Stimulated activated CD8-positive, alpha-beta memory T cell treated with anti-CD3 and anti-CD28 coated beads, Interleukin-4, amount 100 ng/mL, for 4 hours (primary cell): ENCODE measurements at places on chromosomes 11 and 22.

DNA sequence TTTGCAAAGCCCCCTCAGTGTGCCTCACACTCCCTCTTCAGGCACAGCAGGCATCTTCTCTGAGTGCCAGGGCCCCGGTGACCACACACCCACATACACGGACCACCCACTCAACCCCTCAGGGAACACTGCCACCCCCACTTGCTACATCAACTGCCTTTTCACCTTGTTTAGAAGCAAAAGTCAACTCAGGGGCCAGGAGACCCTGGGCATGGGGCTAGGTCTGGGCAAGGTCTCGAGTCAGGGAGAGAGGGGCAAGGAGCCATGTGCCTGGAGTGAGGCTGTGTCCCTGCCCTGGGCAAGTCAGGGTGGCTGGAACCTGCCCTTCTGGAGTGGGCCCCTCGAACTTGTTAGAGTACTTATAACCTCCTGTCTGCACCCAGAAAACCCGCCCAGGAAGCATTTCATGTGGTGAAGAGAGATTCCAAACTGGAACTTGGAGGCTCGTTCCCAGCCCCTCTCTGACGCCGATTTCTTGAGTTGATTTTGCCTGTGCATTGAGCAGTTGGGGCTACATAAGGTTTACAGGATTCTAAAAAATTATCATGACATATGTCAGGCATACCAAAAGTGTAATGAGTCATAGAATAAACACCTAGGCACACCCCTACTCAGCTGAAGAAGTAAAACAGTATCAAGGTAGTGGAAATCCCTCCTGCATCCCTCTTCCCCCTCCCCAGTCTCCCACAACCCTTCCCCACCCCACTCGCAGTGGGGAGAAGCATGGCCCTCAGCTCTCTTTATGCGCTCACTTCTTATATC lies 74.3 kb downstream of the MYEOV start:
- no peak for DNase-seq

DNA sequence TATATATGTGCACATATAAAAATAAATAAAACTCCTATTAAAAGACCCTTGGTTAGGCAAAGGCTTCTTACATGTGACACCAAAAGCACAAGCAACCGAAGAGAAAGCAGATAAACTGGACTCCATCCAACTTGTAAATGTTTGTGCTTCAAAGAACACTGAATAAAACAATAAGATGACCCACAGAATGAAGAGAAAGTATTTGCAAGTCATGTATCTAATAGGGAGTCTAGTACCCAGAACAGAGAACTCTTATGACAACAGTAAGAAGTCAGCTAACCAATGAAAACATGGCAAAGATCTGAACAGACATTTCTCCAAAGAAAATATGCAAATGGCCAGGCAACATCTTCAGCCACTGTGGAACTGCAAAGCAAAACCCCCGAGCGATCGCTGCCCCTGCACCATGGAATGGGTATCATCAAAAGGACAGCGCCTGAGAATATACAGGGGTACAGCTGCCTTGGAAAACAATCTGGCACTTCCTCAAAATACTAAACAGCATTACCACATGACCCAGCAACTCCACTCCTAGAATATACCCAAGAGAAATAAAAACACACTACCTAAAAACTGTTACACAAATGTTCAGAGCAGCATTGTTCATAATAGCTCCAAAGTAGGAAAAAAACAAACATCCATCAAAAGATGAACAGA lies 17.2 kb downstream of the BRD1 start:
- DNase-seq: no peak

- DNase-seq: no peak
Observed at GRCh38 chr22:28927630-28928029, 44.3 kb downstream of the ZNRF3 start.

DNA sequence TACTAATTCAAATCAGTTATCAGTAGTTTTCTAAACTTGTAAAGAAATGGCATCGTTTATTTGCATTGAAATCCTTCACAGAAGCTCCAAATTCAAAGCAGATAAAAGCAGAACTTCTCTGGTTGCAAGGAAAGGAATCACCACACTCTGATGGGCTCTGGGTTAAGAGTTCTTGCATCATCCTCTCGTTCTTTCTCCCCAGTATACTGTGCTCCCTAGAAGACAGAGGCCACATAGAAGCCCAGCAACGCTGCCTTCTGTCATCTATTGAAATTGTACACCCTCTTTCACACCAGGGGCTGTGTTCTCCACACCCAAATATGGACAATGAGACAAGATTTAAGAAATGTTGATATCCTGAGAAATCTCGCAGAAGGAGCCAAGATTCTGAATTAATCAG lies 29.3 kb downstream of the FAT3 start:
- no peak for DNase-seq

- DNase-seq: no peak
Observed at GRCh38 chr11:7020183-7020917, at the start of the genes NLRP14 and ZNF214. Gene NLRP14 (plus strand): TSS chr11:7020479. CDS start chr11:7038587, 18,108 bp downstream. Gene ZNF214 (minus strand): TSS chr11:7020346. CDS start chr11:7002835, 17,511 bp downstream.

DNA sequence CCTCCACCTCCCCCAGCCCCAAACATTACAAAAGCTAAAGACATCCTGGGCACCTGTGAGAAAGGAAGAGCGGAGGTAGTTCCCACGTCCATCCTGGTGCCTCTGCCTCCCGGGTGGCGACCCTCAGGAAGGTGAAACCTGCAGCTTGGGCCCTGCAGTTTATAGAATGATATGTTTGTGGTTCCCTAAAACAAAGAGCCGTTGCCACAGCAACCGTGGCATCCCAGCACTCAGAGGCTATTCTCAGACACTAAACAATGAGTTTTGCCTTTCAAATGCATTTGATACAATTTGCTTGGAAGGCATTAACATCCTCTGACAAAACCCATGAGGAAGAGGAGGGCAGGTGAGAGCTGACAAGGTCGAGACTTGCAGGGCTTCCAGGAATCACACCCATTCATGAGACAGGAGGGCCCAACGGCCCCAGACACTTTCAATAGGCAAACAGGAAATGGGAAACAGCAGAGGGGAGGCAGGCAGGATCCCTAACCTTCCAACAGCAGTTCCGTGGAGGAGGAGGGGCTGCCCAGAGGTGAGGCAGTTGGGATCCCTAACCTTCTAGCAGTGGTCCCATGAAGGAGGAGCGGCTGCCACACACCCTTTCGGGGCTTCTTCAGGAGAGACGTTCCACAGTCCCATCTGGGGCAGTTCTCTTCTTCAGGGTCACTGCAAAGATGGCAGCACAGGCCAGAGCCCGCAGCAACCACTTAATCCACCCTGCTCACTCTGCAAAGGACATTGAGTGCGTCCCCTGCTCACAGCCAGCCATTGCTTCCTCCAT lies 379.2 kb downstream of the SHANK2 start:
- no peak for DNase-seq

DNA sequence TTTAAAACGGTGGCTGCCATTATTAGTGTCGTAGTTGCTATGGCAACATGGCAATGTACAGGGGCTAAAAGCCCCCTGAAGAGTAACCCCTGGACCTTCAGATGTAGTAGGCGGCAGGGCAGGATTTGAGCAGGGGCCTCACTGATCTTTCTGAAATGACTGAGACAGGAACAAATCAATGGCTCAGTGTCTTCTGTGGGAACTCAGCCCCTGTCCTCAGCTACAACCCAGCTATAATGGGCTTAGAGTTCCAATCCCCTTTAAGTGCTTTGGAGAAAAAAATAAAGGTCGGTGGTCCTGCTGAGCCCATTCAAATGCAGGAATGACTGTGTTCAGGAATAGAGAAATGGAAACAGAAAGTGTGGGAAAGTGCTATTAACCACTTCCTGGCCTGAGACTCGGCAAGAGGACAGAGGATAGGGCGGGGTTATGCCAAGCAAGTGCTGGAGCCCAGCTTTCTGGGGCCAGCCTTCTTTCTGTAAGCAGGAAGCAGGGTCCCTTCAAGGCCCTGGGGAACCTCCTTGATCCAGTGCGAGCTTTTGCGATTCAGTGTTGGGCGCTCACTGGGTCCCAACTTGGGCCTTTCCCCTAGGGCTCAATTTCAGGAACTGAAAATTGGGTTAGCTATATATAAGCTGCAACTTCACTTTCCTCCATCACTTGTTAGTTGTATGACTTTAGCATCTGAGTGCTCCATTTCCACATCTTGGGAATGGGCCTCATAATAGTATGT lies 6.1 kb upstream of the CD82 start:
- DNase-seq: no peak

DNA sequence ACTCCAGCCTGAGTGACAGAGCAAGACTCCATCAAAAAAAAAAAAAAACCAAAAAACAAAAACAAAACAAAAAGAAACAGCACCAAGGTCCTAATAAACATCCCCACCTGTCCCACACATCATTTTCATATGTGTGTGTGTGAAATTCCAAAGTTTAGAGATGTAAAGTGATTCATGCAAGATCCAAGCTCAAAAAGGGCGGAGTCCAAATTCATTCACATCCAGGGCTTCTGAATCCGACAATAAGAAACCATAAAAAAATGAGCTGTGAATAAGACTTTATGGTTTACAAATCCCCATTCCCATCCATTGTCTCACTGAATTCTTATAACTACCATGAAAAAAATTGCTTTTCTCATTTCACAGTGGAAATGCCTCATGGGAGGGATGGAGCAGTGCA lies 30.9 kb upstream of the IGSF22 start:
- DNase-seq: no peak

DNA sequence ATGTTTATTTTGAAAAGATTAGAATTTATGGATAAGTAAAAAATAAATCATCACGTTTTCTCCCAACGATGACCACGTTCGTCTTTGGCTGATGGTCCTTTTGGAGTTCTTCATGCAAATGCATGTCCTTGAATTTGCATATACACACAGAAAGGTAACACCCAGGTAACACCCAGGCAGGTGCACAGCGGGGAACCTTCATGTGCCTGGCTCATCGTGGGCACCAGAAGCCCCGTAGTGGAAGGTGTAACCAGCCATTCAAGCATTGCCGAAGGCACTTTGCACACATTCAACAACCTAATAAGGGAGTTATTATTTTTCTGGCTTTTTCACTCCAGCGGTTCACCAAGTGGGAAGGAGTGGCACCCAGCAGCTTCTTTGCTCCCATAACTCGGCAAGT lies 404.6 kb downstream of the TBC1D22A start:
- no peak for DNase-seq

DNA sequence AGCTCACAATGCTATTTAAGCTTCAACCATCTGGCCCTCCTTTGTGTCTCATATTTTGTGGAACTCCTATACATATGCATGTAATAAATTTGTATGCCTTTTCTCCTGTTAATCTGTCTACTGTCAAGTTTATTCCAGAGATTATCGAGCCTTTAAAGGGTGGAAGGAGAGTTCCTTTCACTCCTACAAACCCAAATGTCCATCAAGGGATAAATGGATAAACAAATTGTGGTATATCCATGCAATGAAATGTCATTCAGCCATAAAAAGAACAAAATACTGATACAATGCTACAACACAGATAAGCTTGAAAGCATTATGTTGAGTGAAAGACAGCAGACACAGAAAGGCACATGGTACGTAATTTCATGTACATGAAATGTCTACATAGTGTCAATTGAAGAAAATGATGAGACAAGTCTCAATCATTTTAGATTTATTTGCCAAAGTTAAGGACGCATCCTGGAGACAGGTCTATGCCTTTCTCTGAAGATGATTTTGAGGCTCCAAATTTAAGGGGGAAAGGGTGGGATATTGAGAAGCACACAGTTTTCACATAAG lies 17.7 kb upstream of the FEZ1 start:
- no peak for DNase-seq

GRCh38 chr11:77611921-77612320 lies 22.2 kb downstream of the AQP11 start:
- no peak for DNase-seq

DNA sequence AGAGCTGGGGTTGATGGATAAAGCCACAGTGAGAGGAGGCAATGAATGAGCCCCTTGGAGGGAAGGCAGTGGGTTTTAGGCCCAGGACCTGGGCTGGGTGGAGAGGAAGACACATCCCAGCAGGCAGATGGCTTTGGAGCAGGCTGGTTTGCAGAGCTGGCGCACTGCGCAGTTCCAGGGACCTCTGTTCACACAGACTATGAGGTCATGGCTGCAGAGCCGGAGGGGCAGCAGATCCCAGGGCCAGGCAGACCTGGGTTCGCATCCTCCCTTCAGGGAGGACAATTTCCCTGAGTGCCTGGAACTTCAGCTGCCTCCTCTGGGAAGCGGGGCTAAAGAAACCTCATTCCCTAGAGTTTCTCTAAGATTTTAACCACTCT lies 28.2 kb upstream of the DGKZ start:
- DNase-seq: no peak

DNA sequence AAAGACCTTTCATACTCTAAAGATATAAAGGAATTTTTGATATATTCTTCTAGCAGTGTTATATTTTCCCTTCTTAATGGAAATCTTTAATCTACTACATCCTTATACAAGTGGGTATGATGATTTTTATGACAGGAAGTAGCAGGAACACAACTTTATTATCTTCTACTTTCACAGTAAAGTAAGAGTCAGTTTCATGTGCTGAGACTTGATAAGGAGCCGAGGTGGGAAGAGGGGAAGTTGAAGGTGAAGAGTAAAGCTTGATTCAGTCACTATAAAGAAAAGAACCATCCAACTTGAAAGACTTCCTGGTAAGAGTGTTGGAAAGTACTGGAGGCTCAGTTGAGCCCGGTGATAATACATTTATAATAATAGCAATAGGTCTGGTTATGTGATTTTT lies 82.1 kb upstream of the PTH start:
- no peak for DNase-seq

DNA sequence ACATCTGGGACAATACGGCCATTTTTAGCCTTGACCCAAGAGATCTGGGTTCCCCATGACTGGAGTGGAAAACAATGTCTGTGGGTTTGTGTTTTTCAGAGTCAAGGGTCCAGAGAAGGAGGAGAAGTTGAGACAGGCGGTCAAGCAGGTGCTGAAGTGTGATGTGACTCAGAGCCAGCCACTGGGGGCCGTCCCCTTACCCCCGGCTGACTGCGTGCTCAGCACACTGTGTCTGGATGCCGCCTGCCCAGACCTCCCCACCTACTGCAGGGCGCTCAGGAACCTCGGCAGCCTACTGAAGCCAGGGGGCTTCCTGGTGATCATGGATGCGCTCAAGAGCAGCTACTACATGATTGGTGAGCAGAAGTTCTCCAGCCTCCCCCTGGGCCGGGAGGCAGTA lies 15.7 kb downstream of the NNMT start:
- no peak for DNase-seq

DNA sequence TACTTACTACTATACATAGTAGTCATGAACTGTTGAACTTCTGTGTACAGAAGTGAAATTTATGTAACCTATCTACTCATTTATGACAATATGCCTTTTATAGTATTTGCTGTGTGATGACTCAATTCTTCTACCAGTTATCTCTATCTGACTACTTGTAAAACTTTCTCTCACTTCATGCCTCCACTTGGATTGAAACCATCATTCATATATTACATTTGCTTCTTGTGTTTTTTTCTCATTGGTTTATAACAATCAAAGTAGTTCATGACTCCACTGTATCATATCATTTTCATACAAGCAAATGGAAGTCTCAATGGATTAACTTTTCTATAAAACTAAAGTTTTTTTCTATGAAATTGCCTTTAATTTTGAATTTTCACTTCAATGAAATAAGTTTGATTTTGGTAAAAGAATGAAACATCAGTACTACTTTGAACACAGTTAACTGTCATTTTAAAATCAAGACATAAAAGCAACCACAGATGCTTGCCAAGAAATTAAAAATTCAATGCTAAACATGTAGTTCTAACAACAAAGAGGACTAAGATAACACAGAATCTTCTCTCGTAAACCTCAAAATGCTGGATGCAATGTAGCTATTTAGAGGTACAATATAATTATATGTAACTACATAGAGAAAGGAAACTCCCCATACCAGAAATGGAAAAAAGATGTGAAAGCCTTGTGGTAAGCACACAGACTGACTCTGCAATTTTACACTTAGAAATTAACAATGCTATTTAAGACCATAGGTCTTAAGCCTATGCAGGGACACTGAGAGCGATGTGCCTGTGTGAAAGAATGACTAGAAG lies 27.6 kb upstream of the EXPH5 start:
- no peak for DNase-seq
